ENCODE measurements at places on chromosomes 6 and 20.

DNA sequence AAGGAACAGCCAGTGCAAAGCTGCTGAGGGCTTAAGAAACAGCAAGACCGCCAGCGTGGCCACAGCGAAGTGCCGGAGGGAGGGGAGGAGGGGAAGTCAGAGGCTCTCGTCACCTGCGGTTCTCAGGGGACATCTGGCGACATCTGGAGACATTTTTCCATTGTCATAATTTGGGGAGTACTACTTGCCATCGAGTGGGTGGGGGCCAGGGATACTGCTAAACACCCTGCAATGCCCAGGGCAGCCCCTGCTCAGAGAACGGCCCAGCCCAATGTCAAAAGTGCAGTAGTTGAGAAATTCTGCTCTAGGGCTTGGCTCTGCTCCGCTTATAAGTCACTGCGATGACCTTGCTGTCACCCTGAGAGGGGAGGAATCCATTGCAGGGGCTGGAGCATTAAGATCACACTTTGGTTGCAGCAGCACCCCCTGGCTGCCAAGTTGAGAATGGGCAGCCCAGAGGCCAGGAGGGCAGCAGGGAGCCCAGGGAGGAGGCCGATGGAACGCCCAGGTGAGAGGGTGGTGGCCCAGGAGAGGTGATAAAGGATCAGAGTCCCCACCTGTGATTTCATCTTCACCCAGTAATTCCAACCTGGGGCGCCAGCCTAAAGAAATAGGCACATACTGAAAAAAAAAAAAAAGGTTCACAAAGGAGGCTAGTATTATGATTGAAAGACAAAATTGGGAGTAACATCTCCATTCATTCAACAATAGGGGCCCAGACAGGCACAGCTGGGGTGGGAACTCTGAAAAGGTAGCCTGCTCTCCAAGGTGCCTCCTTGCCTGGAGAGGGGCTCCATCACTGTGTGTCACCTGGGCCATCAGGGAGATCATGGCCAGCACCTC, 218.2 kb downstream of the BMP7 start:
- no peak for DNase-seq

- DNase-seq = no peak
These were observed 176.3 kb downstream of the KCNQ5 start for GRCh38 chr6:72798196-72798595.

GRCh38 chr20:40851051-40851450, 162.0 kb upstream of the MAFB start:
- DNase-seq = no peak

DNA sequence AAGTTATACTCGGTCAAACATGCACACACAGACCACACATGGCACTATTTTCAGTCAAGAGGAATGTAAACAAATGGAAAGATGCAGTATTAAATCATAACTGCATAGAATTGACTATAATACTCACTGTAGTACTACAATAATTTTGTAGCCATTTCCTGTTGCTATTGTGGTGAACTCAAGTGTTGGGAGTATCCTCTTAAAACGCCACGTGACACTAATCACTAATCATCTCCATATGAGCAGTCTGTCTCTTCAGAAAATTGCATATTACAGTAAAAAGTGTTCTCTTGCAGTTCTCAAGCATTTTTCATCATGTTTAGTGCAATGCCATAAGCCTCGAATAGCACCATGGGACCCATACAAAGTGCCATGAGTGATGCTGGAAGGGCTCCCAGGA, 258.7 kb upstream of the ID4 start:
- DNase-seq = no peak

DNA sequence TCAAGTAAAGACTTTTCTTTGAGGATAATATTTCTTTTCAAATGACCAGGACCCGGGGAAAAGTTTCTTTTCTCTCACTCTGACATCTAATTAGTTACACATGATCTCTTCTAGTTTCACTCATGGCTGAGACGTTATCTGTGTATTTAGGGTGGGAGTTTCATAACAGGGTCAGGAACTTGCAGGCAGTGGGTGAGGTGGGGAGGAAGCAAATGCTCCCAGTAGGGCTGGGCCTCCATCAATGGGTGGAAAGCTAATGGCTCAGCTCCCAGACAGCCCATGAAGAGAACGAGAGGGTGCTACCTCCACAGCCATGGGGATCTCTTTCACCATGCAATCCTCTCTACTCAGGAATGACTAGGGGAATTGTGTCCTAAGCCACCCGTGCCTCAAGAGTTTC, 119.3 kb downstream of the F13A1 start:
- DNase-seq = no peak
